ENCODE measurements at places on chromosomes 5 and 9.

- DNase-seq: no peak
Observed at GRCh38 chr9:98804083-98804482, 3.4 kb upstream of the GALNT12 start.

DNA sequence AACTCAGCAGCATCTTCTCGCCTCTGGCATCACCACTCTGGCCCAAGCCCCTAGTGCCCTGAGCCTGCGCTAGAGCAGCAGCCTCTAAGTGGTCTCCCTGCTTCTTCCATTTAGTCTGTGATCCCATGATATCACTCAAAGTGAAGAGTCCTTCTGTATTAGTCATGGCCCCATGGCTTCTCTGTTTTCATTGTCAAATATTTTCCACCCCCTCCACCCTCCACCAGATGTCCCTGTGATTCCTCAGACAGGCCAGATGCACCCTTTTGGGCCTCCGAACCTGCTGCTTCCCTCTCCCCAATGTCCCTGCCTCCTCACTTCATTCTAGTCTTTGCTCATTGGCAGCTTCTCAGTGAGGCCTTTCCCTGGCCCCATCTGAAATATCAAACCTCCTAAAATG lies 299.2 kb downstream of the SPOCK1 start:
- no peak for DNase-seq

- no peak for DNase-seq
Observed at GRCh38 chr9:74512416-74512815, 15.3 kb downstream of the RORB start.

DNA sequence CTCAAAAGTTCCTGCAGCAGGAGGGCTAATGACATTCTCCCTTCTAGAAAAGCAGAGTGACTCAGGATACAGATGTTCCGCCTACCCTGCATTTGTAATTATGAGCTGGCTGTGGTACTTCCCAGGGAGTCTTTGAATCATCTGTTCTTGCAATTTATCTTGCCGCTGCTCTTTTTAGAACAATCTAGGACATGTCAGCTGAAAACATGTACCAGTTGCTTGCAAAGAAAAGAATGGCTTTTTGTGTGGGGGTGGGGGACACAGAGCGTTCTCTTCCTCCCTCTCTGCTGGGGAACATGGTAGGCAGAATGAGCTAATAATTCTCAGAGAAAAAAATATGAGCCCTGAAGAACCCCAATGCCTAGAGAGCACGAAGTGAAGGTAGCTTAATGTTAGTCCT lies 51.7 kb upstream of the TUT7 start:
- DNase-seq: no peak

DNA sequence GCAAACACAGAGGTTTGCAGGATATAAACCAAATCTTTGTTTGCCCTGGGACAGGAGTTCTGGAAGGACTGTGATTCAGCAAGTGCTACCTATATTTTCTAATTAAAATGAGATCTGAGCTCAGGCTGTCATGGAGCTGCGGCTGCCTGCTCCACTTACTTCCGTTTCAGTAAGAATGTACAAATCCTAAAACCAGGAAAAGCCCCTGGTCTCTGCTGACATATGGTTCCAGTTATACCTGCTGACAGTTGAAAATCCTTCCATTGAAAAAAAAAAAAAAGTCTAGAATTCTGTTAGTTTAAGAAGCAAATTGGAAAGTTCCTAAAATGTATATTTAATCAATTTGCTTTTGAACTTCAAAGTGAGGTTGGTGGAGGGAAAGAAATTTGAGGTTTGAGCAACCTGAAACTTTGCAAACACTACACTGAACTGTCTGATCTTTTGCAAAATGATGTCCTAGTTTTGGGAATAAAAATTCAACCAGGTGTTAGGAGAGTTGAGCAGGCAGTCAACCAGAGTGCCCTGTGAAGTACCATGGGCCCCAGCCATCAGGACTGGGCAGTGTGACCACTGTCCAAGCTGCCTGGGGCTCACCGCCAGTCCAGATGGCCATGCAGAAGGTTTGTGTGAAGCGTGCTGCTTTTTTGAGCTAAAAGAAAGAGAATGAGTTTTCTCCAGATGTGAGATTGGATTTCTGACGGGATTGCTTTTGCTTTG lies 50.6 kb downstream of the SHB start:
- no peak for DNase-seq

DNA sequence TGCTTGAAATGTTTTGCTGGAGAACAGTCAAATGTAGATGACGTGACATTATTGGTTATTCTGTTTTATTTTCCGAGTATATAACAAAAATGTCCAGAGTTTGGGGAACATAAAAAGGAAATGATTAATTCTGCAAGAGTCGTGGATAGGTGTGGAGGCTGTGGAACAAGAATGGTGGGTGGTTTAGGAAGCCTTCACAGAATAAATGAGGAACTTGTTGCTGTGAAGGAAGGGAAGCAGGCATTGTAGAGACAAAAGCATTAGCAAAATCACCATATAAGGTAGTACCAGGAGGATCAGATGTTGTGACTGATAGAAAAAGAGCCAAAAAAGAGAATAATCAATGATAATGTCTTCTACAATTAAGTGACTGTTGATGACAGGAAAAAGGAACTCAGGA lies 66.2 kb upstream of the CNTLN start:
- DNase-seq: no peak

DNA sequence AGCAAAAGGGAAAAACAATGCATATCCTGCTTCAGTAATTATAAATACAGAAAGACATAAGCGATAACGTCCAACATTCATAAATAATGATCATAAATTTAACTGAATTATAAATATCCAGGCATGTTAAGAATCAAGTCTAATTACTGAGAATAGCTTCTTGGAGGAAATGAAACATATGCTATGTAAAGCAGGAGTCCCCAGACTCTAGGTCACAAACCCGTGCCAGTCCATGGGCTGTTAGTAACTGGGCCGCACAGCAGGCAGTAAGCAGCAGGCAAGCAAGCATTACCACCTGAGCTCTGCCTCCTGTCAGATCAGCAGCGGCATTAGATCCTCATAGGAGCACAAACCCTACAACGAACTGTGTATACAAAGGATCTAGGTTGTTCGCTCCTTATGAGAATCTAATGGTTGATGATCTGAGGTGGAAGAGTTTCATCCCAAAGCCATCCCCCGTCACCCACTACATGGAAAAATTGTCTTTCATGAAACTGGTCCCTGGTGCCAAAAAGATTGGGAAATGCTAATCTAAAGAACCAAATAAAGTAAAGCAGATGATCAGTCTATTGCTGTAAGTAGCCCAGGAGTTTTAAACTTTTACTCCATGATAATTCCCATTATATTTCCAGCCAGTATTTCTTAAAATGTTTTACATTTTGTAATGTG lies 50.4 kb downstream of the CERT1 start:
- peak; percentile 2 for DNase-seq

- DNase-seq: no peak
Observed at GRCh38 chr9:98860871-98861293, 53.4 kb downstream of the GALNT12 start.

- DNase-seq: no peak
Observed at GRCh38 chr9:18343784-18344183, 130.2 kb upstream of the ADAMTSL1 start.

DNA sequence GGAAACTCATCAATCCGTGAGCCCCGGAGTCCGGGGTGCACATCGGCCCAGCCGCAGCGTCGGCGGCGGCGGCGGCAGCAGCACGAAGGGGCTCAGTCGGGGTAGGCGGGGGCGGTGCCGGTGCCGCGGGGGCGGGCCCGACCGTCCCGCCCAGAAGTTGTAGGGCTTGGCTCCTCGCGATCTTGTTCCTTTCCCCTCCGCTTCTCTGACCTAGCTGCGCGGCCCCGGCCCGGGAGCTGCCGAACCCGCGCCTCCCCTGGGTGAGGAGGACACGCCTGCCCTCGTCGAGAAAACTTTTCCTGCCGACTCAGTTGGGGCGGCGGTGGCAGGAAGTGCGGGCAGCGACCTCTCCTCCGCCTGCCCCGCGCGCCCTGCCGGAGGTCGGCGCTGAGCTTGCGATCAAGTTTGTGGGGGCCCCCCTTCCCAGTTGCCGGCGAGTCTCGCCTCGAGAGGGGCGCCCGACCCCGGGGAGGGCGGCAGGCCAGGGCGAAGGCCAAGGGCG lies at the start of gene MAN2A1:
TSS of gene MAN2A1 (plus strand) at position 188 of the 502 bp plus-strand sequence. CDS start 491 bp downstream, outside the sequence.
- DNase-seq: no peak

GRCh38 chr9:87656485-87656884 lies 69.4 kb upstream of the CTSL start:
- no peak for DNase-seq

- DNase-seq: no peak
Observed at GRCh38 chr5:116451066-116451465, 123.6 kb downstream of the SEMA6A start.

DNA sequence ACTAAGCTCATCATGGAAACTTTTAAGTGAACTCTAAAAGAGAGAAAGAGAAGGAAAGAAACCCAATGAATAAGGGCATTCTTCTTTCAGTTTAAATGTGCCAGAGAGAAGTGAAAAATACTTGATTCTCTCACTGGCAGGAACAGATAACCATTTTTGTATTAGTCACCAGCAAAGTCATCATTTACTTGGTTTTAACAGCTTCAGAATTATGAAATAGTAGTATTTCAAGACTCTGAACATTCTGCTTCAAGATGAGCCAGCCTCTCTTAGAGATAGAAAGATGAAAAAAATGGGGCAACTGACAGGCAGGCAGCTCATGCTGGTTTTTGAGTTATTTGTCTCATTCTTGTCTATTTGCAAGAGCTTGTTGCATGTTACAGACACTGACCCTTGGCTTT lies 103.5 kb downstream of the GCNT1 start:
- DNase-seq: no peak

- DNase-seq: no peak
Observed at GRCh38 chr9:120571443-120572257, 8.3 kb downstream of the CDK5RAP2 start.

GRCh38 chr5:113145757-113146387 lies 169.3 kb downstream of the DCP2 start:
- DNase-seq: no peak

GRCh38 chr5:150219142-150219541 lies 29.3 kb downstream of the SLC6A7 start:
- DNase-seq: no peak

DNA sequence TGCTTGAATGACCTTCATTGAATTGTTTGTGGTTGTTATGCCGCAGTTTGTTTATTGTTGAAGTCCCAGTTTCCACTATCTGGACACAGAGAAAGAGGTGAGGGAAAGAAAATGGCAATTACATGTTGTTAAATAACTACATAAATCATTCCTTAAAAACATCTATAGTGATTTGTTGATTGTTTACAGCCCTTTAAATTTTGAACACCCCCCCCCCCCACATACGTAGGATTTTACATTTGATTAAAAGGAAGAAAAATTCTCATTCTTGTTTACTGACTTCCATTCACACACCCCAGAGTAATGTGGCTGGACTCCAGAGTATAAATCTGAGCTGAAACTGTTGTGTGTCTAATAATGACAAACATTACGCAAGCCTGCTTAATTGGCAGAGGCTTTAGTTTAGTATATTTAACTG lies 87.1 kb upstream of the FAM174A start:
- no peak for DNase-seq

DNA sequence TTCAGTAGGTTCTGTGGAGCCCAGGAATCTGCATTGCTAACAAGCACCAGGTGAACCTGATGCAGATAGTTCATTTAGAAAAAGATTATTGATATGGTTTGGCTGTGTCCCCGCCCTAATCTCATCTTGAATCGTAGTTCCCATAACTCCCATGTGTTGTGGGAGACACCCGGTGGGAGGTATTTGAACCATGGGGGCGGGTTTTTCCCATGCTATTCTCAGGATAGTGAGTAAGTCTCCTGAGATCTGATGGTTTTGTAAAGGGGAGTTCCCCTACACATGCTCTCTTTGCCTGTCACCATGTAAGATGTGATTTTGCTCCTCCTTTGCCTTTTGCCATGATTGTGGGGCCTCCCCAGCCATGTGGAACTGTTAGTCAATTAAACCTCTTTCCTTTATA lies 212.0 kb downstream of the RAB3C start:
- DNase-seq: no peak

DNA sequence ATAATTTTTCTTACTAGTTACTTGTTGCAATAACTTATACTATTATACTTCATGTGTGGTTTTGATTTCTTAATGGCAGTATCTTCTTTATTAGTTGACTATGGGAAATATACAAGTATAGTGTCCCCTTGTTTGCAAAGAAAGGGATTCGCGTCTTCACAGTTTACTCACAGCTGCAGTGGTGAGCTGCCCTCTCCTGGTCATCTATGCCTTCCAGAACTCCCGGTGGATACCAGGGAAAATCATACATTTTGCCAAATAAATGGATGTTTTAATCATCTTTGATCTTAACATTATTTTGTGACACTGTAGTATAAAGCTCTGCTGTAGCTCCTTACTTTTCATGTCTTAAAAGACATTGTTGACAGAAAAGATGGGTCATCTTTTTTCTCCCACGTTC lies 142.0 kb downstream of the ZCCHC7 start:
- no peak for DNase-seq

GRCh38 chr9:109993250-109993978 lies 213.4 kb downstream of the PALM2AKAP2 start:
- DNase-seq: no peak

- DNase-seq: no peak
Observed at GRCh38 chr5:116394186-116394867, 180.3 kb downstream of the SEMA6A start.

Data from NCI-H2081 treated with DMSO at 0.1 percent for 48 hours (cell line).